Fibroblast of lung (primary cell): ENCODE measurements at places on chromosomes 1 and 21.

DNA sequence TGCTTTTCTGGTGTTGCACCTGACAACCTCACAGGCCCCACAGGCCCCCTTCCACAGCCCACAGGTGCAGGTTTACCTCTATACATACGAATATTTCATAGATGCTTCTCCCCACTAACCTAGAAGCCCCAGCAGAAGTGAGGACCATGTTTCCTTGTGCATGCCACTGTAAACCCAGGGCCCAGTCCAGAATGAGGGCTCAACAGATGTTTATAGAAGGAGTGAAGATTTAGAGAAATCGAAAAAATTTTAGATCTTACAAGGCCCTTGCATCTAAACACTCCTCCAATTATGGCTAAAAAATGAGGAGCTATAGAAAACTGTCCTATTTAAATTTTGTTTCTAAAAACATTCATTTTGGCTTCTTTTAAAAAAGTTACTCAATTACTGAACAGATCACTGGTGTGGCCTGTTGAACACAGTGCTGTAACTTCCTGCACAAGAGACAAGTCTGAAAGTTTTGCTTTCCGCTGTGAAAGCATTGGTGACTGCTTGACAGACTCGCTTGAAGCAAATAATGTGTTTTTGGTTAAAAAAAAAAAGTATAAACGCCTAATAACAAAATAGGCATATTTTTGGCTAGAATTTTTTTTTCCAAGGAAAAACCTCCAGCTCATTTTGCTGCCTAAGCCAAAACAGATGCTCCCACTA, 1.2 kb downstream of the ABCB10 start:
- peak; percentile 18 for DNase-seq

- peak; percentile 45 for DNase-seq
Measured at GRCh38 chr1:20366056-20366462, 75.4 kb downstream of the VWA5B1 start.

DNA sequence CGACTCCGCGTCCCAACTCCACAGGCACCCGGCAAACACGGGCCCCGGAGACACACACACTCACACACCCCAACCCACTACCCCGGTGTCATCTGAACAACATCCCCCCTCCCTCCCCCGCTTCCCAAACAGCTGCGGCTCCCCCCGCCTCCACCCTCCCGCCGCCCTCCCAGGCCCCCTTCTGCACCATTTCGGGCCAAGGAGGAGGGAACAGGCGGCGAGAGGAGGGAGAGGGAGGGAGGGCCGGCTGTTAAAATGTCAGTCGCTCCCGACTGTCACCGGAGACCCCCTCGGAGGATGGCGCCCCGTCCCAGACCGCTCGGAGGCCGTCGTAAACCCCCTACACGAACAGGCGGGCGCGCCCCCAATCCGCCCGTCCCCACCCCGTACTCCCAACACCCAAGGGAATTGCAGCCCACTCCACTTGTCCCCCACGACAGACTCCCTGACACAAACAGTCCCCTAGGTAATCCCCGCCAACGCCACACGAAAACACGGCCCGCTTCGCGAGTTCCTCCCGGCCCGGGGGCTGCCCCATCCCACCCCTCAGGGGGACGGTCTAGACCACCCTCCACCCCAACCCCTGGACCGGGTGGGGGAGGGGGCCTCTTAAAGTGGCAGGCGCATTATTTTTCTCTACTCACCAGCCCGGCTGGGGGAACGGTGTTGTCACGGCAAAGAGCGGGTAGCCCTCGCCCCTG, 583 bp downstream of the MEF2D start:
- DNase-seq = peak; percentile 68

- DNase-seq = no peak
Measured at GRCh38 chr21:38474124-38474523, 24.2 kb downstream of the ERG start.

GRCh38 chr1:23995431-23995837, 15.3 kb upstream of the SRSF10 start:
- peak; percentile 92 for DNase-seq

- DNase-seq = peak; percentile 91
Measured at GRCh38 chr1:220300442-220301121, 28.3 kb upstream of the RAB3GAP2 start.
